ENCODE measurements at places on chromosomes 3 and 15.
A peak's percentile ranks its signal among the peaks of the same experiment; 100 is the strongest.

GRCh38 chr15:31111091-31111647 is 9.6 kb upstream of the TRPM1 start:
- DNase-seq = no peak

GRCh38 chr3:105807701-105808100 is 61.1 kb downstream of the CBLB start:
- DNase-seq = no peak

DNA sequence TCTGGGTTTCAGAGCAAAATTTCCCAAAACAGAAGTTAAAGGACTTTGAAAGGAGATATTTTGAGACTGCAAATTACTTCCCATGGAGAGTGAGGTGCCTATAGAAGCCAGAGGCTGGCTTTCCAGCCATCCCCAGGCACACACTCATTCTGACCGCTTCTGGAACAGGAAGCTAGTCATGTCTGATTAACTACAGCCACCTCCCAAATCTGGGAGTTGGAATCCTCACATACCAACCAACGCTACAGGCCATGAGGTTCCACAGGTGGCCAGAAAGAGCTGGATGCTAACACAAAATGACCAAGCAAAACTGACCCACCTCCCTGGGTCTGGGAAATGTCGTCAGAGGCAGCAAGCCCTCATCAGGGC is 87.2 kb downstream of the SNRK start:
- DNase-seq = no peak

DNA sequence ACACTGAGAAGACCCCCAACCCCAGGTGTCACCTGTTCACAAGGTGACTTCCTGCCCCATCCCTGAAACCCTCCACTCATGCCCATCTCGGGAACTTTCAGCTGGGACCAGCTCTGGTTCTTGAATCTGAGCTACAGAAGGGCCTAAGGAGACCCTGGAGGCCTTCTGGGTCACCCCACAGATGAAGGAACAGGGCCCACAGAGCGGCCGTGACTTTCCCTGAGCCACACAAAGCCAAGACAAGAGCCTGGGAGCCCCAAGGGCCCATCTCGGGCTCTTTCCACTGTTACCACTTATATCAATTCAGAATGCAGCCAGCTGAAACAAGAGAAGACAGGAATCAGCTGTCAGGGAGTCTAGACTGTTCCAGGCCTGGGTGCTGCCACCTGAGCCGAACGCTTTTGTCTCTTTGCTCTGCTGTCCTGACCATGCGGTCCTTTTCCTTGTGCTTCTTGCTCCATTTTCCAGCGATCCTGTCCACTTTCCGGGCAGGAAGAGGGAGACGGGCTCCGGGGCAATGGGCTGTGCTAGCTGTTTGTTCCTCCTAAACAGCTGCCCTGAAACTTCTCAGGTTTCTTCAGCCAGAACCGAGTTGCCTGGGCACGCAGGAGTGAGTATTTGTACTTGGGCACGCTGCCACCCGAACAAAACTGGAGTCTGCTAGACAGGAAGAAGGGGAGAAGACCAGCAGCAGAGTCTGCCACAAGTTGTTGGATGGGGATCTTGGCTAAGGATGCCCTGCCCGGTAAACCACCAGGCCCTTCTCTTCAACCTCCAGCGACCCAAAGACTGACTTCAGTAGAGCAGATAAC is 28.0 kb upstream of the PIGZ start:
- no peak for DNase-seq

DNA sequence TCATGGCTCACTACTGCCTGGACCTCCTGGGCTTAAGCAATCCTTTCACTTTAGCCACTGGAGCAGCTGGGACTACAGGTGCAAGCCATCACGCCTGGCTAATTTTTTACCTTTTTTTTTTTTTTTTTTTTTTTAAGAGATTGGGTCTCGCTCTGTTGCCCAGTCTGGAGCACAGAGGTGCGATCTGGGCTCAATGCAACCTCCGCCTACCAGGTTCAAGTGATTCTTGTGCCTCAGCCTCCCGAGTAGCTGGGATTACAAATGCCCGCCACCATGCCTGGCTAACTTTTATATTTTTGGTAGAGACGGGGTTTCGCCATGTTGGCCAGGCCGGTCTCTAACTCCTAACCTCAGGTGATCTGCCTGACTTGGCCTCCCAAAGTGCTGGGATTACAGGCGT is 50.7 kb upstream of the MELTF start:
- DNase-seq = no peak

DNA sequence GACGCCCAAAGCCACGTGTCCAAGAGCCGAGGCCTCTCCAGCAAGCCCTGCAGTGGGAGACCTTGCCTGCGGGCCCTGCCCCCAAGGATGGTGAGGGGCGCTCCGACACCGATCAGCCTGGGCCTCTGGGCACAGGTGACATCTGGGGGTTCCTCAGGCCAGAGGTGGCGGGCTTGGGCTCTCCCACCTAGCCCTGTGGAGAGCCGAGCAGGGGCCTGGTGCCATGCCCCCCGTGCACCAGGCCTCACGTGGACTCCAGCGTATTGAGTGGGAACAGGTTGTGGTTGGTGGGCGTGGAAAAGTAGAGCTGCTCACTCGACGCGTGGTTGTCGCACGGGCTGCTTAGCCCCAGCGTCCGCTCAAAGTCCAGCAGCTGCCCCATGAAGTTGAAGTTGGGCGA is 5.8 kb downstream of the DUSP7 start:
- no peak for DNase-seq

DNA sequence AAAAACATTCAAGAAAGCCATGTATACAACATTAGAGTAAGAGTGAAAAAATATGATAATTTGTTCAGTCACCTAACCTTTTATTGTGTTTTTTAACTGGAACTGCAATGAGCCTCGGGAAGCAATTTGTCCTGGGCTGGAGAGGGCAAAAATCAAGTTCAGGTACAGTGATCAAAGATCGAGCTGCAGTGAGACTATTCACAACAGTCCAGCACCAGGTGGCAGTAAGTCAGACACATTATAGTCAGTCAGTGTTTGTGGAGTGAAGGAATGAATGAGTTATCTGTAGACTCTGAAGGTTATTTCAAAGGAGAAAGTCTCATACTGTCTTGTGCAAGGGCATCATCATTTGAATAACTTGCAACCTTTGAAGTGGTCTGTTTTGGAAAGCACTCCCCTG is 116.6 kb downstream of the CHDH start:
- DNase-seq = no peak

- DNase-seq = peak; percentile 71
These were observed 4.1 kb downstream of the ISLR2 start for GRCh38 chr15:74134387-74135027.

DNA sequence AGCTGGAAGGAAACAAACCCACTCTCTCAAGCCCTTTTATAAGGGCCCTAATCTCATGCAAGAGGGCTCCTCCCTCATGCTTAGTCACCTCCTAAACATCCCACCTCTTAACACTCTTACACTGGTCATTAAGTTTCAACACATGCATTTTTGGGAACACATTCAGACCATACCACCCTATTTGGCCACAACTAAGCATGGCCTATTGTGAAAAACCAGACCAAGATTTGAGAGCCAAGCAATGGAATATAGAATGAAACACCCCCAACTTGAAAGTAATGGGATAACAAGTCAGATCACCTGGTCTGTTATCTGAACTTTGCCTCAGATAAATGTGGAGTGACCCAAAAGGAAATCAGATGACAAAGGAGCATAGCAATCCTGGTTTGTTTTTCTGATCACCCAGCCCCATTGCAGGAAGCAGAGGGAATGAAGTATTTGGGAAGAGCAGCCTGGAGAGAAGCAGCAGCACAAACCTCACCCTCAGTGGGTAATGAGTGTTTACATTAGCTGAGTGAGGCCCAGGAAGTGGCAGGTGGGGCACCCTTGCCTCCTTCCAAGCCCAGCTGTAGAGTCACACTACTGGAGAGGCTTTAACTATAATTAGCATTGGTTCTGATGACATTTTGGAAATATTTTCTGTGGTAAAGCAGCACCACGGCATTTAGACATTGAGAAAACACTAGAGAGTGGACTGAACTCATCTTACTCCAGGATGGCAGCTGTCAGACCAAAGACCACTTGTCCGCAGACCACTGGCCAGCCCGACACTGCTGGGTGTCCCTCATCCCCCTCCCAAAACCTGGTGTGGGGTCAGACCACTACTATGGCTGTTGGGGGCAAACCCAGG is 48.8 kb upstream of the PRTG start:
- DNase-seq = peak; percentile 34

Measured in AG20443 (cell line).